Fibroblast of gingiva (primary cell): ENCODE measurements at places on chromosomes 6 and 20.

DNA sequence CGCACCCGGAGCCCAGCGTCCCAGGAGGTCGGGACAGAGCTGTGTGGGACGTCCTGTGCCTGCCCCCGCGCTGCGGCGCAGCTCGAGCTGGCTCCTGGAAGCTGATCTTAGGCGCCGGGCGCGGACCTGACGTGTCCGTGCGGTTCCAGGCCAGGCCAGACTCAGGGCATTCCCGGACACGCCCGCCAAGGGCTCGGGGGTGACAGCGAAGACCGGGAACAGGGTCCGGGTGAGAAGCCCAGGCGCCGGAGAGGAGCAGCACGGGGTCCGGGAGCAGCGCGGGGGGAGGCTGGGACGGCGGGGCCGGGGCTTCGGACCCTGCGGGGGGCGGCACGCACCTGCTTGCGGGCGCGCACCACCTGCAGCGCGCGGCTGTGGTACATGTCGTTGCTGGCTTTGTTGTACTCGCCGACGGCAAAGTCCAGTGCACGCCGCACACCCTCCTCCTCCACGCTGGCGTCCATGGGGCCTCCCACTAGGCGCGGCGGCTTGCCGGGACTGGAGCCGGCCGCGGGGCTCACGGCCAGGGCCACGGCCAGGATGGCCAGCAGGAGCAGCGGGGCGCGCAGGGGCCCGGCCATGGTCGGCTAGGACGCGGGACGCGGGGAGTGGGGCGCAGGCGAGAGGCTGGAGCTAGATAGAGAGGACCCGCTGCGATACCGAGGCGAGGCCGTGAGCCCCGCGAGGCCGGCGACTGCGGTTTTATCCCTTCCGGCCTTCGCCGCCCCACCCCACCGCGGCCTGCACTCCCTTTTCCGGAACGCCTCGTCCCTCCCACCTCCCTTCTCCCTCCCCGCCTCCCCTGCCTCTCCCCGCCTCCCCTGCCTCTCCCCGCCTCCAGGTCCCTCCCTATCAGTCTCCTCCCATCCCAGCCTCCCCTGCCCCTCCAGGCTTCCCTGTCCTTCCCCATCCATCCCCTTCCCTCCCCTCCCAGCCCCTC lies at the start of gene CST3:
CST3 (minus strand) TSS at position 674 of the 940 bp plus-strand sequence; CDS start at position 581, 93 bp downstream.
- DNase-seq, result peak; percentile 88

DNA sequence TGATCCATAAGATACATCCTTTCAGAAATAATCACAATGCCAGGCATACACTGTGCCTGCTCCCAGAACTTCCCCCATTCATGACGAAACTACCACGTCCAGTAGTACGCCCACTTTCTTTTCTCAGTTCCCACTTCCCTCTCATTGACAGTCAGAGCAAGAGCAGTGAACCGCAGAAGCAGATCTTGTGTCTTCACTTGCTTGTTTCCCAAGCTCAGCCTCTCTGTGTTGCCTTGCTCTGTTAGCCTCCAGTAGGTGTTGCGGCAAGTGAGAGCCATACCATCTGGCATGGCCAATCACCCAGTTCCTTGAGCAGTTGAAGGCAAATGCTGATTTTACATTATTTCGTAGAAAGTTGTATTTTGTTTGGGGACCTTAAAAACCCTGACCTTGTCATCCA lies 11.7 kb downstream of the UST start:
- DNase-seq, result no peak

- DNase-seq, result no peak
Measured at GRCh38 chr6:135600086-135600702, 102.7 kb upstream of the AHI1 start.

GRCh38 chr6:135505648-135506047 lies 8.1 kb upstream of the AHI1 start:
- DNase-seq, result no peak
